ENCODE measurements at places on chromosomes 1 and 21. TPM values are rescaled to one million over a fixed set of nuclear protein-coding genes. Genes with fewer than 3 reads are reported as not detected.

DNA sequence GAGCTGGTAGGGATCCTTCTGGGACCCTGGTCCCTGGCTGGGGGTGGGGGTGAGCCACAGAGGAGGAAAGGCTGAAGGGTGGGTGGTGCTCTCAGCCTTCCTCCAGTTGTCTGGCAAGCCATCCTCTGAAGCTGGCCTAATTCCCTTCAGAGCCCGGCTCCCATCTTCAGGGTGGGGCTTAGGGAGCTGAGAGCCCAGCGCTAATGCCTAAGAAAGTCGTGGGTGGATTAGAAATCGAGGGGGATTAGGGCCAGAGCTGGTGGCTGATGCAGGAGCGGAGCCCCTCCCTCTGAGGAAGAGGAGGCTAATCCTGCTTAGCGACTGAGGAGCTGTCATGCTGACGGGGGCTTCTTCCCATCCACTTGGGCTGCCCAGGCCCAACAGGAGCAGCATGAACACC is 30.8 kb upstream of the DMBX1 start:
- DNase-seq, result no peak

The PPM1J gene
- 0.71 TPM for total RNA-seq

DNA sequence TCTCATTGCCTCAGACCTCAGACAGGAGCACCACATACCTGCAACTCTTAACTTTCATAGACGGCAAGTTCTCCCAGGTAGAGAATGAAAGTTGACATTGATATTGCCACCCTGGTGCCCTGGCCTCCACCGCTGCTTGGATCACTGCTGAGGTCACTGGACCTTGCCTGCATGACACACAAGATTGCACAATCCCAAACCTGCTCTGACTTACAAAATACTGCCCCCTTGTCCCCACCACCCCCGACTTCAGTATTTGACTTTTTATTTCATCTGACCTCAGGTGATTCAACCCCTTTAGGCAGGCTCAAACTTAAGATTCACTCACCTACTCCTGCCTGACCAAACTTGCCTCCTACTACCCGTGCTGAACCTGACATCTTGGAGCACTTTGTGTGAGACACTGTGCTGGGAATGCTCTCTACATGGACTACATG is 43.1 kb upstream of the S1PR1 start:
- DNase-seq, result no peak

DNA sequence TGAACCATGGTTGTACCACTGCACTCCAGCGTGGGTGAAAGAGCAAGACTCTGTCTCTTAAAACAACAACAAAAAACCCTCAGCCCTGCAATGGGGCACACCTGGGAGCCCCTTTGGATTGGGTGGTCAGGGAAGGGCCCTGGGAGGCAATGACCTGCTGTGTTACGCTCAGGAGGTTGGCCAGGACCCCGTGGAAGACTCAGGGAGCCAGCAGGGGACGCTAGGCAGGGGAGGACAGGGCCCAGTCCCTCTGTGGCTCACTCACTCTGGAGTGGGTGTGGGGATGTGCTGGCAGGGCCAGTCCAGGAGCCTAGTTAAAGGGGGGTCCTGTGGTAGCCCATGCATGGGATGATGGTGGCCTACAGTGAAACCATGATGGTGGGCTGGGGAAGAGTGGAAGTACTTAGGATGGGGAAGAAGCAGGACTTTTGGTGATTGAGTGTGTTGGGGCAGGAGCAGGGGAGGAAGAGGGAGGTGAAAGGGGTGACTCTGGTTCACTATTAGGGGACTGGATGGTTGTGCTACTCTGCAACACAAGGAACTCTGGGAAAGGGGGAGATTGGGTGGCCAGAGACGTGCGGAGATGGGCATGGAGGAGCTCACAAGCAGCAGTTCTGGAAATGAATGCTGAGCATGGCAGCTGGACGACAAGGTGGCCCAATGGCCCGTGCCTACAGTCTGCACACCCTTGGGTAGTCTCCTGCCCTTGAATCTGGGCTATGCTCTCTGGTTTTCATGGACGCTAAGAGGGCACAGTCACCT is 56.3 kb upstream of the FAM20B start:
- no peak for DNase-seq

- DNase-seq, result no peak
These were observed 34.1 kb downstream of the C8B start for GRCh38 chr1:56931686-56932085.

DNA sequence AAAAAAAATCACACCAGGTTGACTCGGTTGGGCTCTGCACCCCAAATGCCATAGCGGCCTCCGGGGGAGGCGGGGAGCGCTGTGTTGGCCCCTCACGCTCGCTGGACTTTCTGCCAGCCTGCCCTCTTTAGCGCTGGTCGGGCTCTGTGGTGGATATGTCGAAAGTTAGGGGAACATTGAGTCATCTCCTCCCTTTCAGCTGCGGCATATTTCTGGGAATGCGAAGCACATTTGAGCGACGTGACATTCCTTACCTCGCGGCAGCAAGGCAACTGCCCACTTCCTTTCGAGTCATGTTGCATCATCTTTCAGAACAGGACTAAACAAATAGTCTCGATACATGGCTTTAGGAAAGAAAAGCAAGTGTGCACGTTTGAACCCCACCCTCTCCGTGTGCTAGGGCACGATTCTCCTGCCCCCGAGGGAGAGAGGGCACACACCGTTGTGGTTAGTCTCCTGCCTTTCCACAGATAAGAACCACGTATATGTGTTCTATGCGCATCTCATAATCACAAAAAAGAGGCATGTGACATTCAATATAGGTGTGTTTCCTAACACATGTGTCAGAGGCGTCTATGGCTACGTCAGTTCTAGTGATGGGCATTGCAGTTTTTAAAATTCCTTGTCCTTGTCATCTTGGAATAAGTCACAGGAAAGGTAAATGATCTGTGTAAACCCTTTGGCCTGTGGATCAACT is 105.9 kb upstream of the SLC45A1 start:
- DNase-seq, result peak; percentile 83

DNA sequence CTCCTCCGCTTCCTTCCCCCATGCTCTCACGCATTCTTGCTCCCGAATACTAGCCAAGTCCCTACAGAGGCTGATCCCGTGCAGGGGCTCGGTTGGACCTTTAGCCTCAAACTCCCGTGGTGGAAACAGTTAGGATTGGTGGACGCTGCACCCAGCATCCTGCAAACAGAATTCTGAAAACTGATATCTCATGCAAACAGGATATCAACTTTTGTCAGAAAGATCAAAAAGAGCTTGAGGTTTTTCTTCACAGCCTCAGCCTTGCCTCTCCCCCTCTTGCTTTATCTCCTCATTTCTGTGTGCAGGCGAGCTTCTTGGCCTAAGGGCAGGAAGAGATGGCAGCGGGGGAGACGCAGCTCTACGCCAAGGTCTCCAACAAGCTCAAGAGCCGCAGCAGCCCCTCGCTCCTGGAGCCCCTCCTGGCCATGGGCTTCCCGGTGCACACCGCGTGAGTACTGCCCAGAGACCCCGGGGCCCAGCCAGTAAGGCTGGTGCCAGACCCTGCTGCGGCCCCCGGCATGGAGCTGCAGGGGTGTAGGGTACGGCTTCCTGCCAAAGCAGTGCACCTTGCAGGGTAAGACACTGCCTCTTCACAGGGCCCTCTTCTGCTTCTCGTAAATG is at the start of gene UBASH3A:
TSS of gene UBASH3A (plus strand) at position 292 of the 621 bp plus-strand sequence. CDS start at position 336, 44 bp downstream.
- DNase-seq, result no peak

DNA sequence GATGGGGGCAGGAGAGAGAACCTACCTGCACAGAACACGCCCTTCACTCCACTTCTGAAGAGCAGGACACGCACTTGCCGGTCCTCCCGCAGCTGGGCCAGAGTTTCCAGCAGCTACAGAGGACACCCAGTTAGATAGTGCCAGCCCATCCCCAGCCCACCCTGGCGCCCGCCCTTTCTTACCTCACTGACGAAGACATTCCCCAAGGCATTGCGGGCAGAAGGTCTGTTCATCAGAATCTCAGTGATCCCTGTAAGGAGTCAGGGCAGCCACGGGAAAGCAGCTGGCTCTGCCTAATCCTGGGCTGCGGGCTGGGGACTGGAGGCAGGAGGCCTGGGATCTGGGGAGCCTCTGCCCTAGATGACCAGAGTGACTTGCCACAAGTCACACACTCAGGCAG is 10.0 kb downstream of the ECHDC2 start:
- DNase-seq, result no peak

DNA sequence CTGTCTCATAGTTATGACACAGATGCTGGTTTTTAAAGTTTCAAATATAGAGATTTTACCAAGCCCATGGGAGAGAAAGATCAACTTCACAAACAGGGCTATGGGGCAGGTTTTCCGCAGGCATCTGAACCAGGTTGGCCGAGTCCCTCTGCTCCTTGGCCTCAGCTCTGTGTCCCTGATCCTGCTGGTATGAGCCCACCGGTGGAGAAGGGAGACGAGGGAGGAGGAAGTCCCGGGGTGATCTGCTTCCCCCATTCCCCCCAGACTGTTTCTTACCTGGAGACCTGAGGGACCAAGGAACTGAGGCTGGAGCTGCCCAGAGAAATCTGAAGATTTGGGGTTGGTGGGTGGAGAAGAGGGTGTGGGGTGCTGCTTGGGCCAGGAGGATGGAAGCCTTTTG is 28.9 kb upstream of the BTG2 start:
- no peak for DNase-seq

DNA sequence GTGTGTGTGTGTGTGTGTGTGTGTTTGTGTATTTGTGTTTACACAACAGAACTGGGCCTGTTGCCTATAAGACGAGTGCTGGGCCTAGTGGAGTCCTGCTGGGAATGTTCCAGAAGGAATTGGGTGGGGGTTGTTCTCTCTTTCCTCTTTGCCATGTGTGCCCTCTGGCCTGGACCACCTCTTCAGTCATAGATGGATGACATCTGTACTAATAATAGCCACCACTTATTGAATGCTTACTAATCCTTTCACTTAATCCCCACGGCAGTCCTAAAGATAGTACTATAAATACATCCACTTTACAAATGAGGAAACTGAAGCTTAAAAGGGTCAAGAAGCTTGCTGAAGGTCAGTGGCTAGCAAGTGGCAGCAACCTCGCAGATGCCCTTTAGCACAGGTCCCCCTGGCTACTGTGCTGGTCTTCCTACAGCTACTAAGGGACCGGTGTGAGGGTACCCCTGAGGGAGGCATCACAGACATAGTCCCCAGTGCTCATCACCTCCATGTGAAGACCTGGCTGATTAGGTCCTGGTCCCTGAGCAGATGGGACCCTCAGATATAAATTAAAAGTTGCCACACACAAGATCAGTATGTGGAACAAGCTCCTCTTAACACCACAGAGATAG is 55.2 kb upstream of the KIF1B start:
- DNase-seq, result no peak

DNA sequence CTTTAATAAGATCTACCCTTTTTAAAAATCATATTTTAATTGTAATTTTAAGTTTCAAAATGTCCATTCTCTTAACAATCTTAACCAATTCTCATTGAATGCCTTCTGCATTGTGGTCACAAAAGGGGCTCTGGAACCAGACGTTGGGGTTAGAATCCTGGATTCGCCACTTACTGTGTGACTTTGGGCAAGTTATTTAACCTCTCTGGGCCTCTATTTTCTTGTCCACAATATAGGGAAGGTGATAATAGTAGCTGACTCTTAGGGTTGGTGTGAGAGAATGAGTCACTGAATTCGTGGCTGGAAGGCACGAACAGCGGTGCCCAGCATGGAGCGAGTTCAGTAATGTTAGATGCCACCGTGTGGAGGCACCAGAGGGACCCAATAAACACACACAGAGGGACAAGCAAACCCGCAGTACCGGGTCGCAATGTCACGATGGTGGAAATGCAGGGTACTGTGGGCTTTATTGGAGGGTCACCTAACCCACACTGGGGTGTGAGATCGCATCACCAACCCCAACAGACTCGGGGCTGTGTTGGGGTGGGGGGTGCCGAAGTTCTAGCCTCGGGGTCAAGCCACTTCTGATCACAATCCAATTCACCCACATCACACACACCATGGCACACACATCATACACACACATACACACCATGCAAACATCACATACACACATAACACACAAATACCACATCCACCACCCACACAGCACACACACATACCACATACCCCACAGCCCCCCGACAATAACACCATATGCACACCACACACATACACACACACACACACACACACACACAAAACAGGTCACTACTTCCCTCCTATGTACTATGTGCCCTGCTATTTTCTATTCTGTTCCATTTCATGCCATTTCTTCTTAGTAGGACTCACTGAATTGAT is 27.0 kb upstream of the IFNAR2 start:
- DNase-seq, result no peak

- no peak for DNase-seq
These were observed 325.3 kb downstream of the PTBP2 start for GRCh38 chr1:97046765-97047420.

The AADACL4 gene
- total RNA-seq, result not detected

- no peak for DNase-seq
These were observed 4.3 kb downstream of the TRABD2B start for GRCh38 chr1:47992720-47993415.

The CNKSR1 gene
- 42.7 TPM for total RNA-seq

The DYNLT4 gene
- 11.4 TPM for total RNA-seq

The SERTAD4 gene
- total RNA-seq, result 11.5 TPM

The OLFML2B gene
- total RNA-seq, result 12.8 TPM

The PRAMEF10 gene
- total RNA-seq, result not detected

GRCh38 chr1:230314142-230314470 is 112.0 kb downstream of the PGBD5 start:
- no peak for DNase-seq

The IL23R gene
- total RNA-seq, result 0.79 TPM

GRCh38 chr1:203178821-203179666 is 3.4 kb upstream of the MYBPH start:
- DNase-seq, result no peak

GRCh38 chr1:99763956-99764355 is 2.5 kb downstream of the FRRS1 start:
- no peak for DNase-seq

- peak; percentile 62 for DNase-seq
These were observed 228.2 kb downstream of the GRIK3 start for GRCh38 chr1:36805979-36806640.

DNA sequence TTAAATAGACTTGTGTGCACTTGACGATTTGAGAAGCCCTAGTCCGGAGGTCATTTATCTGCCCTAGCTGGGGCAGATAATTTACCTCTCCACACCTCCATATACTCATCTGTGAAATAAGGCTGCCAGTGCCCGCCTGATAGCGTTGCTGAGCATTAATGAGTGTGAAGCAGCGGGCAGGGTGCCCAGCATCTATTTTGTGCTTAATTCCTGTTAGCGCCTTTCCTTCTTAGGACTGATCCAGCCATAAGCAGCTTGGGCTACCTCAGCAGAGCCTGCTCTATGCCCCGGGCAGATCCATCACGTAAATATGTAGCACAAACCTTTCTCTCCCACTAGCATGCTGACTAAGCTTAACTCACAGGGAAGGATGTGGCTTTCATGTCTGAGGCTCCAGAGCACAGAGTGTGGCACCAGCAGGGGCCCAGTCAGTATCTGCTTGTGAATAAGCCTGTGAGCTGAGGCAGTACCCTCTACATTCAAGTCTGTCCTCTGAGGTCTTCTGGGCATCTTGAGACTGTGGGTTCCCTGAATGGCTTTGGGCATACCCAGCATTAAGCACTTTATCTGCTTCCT is 21.5 kb upstream of the RNF187 start:
- no peak for DNase-seq
